ENCODE measurements at places on chromosomes 7 and 10.

GRCh38 chr10:102744374-102745051, 765 bp downstream of the WBP1L start:
- H3K4me1 ChIP-seq = peaks cover 16% of the 10 kb centered on the region
- H3K4me3 ChIP-seq = peak overlapping the region; percentile 85
- no peak for DNase-seq
- H3K36me3 ChIP-seq = no peaks in the 10 kb centered on the region
- peak overlapping the region; percentile 71 for H3K27ac ChIP-seq

DNA sequence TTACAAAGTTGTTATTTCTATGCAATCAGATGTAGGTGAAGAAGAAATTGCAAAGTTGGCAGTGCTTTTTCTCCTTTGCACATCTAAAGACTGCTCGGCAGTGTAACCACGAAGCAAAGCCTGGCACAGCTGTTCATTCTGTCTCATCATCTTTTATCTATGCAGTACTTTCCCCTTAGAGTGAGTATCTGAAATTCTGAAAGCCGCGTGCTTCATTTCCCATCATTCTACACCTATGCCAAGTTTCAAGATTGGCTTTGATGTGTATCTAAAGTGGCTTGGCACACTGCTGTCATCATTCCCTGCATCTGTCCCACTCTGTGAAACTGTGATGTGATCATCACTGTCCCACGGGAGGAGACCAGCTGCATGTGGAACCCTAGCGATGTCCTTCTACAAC, 15.2 kb downstream of the SOSTDC1 start:
- no peak for DNase-seq

DNA sequence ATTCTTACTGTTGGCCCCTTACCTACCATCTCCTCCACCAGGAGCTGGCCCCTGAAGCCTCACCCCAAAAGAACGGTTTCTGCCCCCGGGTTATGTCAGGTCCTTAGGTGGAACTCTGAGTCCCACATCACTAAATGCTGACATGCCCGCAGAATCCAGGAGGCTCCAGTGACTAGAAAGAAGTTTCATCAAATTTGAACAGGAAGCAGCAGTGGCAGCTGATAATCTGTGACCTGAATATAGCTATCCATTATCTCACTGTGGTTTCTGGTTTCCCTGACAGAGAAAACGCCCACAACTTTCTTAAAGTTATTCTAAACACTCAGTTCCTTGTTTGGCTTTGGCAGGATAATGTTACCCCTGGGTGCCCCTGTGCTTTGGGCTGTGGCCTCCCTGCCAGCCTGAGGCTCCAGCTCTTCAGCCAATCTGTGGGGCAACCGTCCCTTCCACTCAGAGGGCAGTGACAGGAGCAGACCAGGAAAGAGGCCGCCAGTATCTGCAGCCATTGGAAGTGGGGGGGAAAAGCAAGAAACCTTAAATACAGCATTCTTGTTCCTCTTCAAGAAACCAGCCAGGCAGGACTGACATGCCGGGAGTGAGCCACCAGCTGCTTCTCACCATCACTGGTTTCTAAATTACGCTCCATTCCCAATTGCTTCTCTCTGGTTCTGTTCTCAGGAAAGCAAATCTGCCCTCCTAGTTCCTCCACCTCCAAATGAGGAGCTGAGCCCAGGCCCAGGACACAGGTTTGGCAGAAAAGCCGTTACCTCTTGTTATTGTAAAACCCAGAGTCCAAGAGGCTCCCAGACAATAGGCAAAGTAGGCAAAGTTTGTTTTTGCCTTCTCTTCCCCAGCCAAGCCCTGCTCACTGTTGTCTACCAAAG, 41.2 kb upstream of the VCL start:
- H3K4me3 ChIP-seq = peak overlapping the region; percentile 10
- peaks cover 57% of the 10 kb centered on the region for H3K4me1 ChIP-seq
- DNase-seq = peak; percentile 35
- H3K27ac ChIP-seq = peak overlapping the region; percentile 78

DNA sequence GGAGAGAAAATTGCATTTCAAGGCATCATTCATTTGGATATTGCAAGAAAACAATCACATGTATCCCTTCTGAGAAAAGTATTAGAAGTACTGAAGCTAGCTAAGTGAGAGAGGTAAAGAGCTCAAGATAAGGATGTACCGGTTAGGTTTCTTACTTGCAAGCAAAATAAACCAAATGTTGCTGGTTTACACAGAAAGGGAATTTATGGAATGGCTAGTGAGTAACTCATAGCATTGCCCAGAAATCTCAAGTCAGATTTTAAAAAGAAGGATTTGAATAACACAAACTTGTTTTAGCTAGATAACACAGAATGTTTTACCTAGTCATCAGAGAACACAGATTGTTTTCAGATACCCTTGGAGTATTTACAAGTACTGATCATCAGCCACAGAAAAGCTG, 30.6 kb downstream of the KLHL7 start:
- no peaks in the 10 kb centered on the region for H3K27me3 ChIP-seq
- no peak overlapping the region for H3K27ac ChIP-seq
- no peak for DNase-seq
- H3K36me3 ChIP-seq = no peaks in the 10 kb centered on the region
- H3K4me1 ChIP-seq = no peaks in the 10 kb centered on the region
- no peak overlapping the region for H3K4me3 ChIP-seq

GRCh38 chr10:37865957-37866803, 8.8 kb upstream of the ZNF248 start:
- H3K27me3 ChIP-seq = no peaks in the 10 kb centered on the region
- no peak overlapping the region for H3K27ac ChIP-seq
- H3K36me3 ChIP-seq = no peaks in the 10 kb centered on the region
- no peak overlapping the region for H3K4me3 ChIP-seq

DNA sequence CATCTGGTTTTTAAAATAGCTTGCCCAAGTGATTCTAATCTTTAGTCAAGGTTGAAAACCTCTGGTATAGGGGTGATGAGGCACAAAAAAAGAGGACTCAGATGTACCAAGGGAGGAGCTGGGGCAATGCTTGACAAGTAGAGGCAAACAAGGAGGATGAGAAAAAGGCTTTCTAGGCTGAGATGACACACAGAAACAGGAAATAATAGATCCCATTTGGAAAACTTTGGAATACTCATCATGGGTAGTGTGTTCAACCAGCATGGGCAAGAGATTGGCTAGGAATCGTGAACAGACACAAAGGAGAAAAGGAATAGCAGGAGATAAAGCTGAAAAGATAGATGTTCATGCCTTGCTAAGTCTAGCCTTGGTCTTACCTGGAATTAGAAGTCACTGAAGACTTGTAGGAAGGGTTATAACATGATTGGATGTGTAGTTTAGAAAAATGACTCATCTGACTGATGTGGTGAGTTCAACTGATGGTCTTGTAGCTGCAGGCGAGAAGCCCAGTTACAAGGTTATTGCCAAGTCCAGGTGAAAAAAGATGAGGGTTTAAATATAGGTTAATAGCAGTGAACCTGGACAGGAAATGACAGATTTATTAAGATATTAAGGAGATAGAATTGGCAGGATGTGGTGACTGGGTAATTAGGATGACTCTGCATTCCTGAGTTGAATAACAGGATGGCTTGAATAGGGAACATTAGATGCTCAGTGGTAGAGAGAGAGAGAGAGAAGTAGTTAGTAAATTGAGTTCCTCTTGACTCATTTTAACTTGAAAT, 214.0 kb upstream of the LRGUK start:
- no peaks in the 10 kb centered on the region for H3K27me3 ChIP-seq
- H3K4me3 ChIP-seq = no peak overlapping the region
- no peak overlapping the region for H3K27ac ChIP-seq
- no peaks in the 10 kb centered on the region for H3K4me1 ChIP-seq
- no peak for DNase-seq
- peaks cover 5% of the 10 kb centered on the region for H3K36me3 ChIP-seq

GRCh38 chr10:130479926-130480325, 343.7 kb downstream of the GLRX3 start:
- no peak overlapping the region for H3K4me3 ChIP-seq
- no peak overlapping the region for H3K27ac ChIP-seq
- no peaks in the 10 kb centered on the region for H3K4me1 ChIP-seq

DNA sequence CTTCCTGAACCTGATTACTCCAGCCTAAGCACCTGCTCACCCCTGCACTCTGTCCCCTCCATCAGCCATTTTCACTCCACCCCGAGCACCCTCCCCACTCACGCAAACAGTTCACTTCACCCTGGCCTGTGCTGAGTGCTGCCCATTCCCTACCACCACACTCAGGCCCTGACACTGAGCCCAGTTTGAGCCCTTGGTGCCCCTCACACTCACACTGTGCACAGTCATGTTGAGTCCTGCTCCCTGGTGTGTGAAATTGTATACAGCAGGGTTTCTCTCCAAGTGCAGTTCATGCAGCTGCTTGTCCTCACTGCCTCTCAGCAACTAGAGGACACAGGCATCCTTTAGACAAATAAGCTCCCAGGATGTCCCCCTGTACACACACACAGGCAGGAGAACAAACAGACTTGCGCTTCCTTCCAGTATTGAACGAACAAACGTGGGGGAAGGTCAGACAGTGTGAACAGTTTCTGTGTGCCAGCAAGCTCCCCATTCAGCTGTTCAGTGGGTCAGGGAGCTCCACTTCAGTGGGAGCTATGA, 6.8 kb downstream of the MYO1G start:
- H3K4me3 ChIP-seq = no peak overlapping the region
- H3K27me3 ChIP-seq = no peaks in the 10 kb centered on the region
- no peak for DNase-seq
- H3K4me1 ChIP-seq = peaks cover 38% of the 10 kb centered on the region

Measured in natural killer cell (primary cell).